Uterine smooth muscle cell (primary cell): ENCODE measurements at places on chromosomes 3 and 15. TPM values are rescaled to one million over a fixed set of nuclear protein-coding genes. Genes with fewer than 3 reads are reported as not detected.

UACA gene
- total RNA-seq: 152 and 235 TPM in 2 replicates

SLC28A2 gene
- not detected in 2 replicates for total RNA-seq

MYLK gene
- total RNA-seq: 423 and 611 TPM in 2 replicates

ENTPD3 gene
- total RNA-seq: not detected in 2 replicates

HDGFL3 gene
- 71.6 and 99.3 TPM in 2 replicates for total RNA-seq

SNURF gene
- total RNA-seq: 3.8 and 7.9 TPM in 2 replicates

OR5K2 gene
- not detected in 2 replicates for total RNA-seq

GHSR gene
- 0.12 TPM in 1 of 2 replicates, not detected in the other for total RNA-seq

KNG1 gene
- not detected in 2 replicates for total RNA-seq

WDR76 gene
- 12.2 and 41.7 TPM in 2 replicates for total RNA-seq

ZNF660 gene
- total RNA-seq: 0.55 and 1.7 TPM in 2 replicates

ZNF619 gene
- total RNA-seq: 6.8 and 9.0 TPM in 2 replicates
